ENCODE measurements at places on chromosomes 16 and 17. TPM values are rescaled to one million over a fixed set of nuclear protein-coding genes. Genes with fewer than 3 reads are reported as not detected.

The ZPBP2 gene
- total RNA-seq: not detected

DNA sequence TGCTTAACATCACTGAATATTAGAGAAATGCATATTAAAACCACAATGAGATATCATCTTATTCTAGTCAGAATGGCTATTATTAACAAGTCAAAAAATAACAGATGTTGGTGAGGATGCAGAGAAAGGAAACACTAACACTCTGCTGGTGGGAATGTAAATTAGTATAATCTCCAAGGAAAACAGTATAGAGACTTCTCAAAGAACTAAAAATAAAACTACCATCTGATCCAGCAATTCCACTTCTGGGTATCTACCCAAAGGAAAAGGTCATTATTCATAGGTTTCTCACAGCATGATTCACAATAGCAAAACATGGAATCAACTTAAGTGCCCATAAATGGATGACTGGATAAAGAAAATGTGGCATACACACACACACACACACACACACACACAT, 166.4 kb downstream of the CEP112 start:
- peak; percentile 17 for DNase-seq

DNA sequence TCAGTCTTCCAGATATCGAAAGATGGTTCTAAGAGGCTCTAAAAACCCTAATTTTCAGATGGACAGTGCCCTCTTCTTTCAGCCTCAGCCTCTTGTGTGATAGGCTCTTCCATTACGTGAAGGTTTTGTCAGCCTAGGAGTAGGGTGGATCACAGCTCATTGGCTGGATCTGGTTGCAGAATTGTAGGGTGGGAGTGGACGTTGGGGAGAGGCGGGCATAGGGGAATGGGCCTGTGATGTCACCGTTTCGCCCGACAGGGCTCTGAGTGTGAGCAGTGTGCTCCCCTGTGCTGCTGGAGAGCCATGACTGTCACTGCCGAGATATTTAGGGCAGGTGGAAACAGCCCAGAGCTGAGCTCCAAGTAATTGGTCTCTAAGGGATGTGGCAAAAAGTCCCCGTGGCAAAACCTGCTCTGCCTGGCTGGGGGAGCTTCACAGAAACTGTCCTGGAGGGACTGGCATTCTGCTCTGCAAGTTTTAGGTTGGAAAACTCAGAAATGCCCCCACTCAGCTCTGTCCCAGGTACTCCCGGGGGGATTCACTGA, 6.2 kb upstream of the WFIKKN1 start:
- DNase-seq: no peak

The SPIRE2 gene
- total RNA-seq: 19.6 TPM

GRCh38 chr16:68275611-68276191, 11.4 kb downstream of the SLC7A6 start:
- DNase-seq: no peak

DNA sequence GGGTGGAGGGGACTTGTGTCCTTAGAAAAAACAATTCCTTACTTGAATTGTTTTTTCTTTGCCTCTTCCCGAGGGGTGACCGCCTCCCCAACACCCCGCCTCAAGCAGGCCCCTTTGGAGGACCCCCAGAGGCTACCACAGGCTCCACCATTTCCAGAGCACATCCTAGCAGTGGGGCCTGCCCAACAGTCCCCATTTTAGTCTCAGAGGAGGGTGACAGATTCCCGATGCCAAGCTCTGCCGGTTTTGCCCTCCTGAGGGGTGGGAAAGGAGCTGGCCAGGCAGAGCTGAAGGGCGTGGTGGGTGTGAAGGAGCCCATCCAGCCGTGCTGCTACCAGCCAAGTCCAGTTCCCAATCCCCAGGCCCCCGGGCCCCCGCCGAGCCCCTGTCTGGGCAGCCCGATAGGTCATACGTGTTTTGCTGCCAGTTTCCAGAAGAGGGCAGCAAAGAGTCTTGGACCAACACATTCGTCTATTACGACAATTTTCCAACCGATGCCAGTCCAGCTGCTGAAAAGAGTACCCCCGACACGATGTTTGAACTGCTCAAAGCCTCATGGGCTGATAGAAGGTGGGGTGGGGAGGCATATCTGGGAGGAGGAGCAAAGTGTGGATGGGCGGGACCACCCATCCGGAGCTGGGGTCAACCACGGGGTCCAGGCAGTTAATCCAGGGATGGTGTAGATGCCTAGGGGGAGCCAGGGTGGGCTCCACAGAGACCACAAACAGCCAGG, 18.8 kb upstream of the GAA start:
- DNase-seq: peak; percentile 93

- DNase-seq: no peak
These were observed 1.7 kb downstream of the CTDNEP1 start for GRCh38 chr17:7249830-7250229.

DNA sequence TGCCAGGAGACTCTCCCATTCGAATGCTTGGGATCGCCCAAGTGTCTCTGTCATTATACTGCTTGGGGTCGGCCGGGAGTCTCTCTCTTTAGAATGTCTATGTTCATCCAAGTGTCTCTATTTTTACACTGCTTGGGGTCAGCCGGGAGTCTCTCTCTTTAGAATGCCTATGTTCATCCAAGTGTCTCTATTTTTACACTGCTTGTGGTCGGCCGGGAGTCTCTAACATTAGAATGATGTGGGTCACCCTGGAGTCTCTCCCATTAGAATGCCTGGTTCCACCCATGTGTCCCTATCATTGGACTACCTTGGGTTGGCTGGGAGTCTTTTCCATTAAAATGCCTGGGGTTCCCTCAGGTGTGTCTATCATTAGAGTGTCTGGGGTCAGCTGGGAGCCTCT, 2230.4 kb downstream of the TP53TG3F start:
- DNase-seq: no peak

GRCh38 chr16:21710938-21711337, 47.2 kb downstream of the OTOA start:
- peak; percentile 11 for DNase-seq

The CSH2 gene
- total RNA-seq: not detected

- no peak for DNase-seq
These were observed 40.8 kb upstream of the MEAK7 start for GRCh38 chr16:84545114-84545737.

GRCh38 chr16:2428051-2428783, 1.0 kb upstream of the CCNF start:
- DNase-seq: no peak

DNA sequence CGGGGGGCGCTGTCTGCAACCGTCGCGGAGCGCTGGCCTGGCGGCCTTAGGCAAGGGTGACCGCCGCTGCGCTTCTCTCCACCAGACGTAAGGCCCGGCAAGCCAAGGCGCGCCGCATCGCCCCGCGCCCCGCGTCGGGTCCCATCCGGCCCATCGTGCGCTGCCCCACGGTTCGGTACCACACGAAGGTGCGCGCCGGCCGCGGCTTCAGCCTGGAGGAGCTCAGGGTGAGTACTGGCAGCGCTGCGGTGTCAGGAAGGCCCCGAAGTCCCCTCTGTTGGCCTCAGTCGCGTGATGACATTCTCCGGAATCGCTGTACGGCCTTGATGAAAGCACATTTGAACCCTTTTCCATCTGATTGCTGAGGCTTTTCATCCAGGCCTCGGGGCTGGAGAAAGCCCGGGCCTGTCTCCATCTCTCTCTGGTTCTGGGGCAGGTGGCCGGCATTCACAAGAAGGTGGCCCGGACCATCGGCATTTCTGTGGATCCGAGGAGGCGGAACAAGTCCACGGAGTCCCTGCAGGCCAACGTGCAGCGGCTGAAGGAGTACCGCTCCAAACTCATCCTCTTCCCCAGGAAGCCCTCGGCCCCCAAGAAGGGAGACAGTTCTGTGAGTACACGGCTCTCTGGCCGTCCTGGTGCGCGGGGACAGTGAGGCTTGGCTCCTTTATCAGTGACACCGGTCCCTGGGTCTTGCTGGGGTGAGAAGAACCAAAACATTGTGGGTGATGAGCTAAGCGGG, 831 bp downstream of the RPL13 start:
- no peak for DNase-seq

DNA sequence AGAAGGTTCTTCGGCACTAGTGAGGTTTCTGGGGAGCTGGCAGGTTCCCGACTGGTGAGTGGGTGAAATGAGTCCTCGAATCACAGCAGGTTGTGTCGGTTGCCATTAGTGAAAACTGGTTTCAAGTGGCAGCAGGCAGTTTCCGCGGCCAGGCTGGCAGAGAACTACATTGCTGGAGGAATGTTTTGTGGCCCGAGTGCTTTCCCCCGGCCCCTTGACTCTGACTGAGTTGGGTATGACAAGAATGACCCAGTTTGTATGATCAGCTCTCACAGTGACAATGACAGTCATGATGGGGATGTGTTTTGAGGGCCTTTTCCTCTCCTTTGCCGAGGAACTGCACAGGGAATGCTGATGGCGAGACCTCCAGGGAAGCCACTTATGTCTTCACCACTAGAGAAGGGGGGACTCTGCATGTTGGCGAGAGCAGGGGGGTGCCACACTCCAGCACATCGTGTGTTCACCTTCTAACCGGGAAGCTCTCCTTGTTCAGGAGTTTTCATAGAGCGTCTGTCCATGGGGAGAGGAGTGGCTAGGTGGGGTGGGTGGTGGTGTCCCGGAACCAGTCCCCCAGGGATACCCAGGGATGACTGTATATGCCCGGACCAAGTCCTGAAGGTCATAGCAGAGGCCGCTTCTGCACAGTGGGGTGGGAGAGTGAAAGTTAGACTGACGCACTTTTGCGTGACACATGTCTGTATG, 206.0 kb upstream of the CHMP6 start:
- DNase-seq: peak; percentile 45

GRCh38 chr16:10385725-10386516, at the start of gene ATF7IP2:
Gene ATF7IP2, plus strand, starts transcription at chr16:10386061. Its CDS starts 44,560 bp downstream, at chr16:10430621.
- DNase-seq: peak; percentile 62

- DNase-seq: no peak
These were observed 11.1 kb downstream of the HROB start for GRCh38 chr17:44152875-44153274.

The KCTD5 gene
- total RNA-seq: 21.5 TPM

- no peak for DNase-seq
These were observed 2.6 kb downstream of the LRRC75A start for GRCh38 chr17:16489431-16489830.

DNA sequence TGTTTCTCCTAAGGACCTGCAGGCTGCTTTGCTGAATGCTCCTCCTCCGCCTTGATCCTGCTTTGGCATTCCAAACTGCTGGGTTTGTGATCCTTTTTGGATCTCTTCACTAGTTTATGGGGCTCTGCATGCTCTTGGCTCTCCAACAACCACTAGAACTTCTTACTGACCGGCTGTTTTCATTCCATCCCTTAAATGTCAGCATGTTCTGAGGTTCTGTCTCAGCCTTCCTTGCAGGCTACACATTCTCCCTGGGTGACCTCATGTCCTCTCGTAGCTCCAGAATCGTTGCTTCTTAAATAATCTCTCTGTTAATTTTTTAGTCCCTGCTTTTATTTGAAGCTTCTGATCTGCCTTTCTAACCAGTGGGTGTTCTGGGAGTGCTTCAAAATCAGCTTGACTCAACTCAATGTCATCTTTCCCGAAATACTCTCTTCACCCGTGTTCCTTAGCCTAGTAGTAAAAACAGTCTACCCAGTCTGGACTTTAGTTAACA, 119.0 kb upstream of the HS3ST2 start:
- no peak for DNase-seq

The PHAF1 gene
- total RNA-seq: 18.8 TPM

The GCGR gene
- not detected for total RNA-seq

The SLC13A2 gene
- total RNA-seq: not detected

DNA sequence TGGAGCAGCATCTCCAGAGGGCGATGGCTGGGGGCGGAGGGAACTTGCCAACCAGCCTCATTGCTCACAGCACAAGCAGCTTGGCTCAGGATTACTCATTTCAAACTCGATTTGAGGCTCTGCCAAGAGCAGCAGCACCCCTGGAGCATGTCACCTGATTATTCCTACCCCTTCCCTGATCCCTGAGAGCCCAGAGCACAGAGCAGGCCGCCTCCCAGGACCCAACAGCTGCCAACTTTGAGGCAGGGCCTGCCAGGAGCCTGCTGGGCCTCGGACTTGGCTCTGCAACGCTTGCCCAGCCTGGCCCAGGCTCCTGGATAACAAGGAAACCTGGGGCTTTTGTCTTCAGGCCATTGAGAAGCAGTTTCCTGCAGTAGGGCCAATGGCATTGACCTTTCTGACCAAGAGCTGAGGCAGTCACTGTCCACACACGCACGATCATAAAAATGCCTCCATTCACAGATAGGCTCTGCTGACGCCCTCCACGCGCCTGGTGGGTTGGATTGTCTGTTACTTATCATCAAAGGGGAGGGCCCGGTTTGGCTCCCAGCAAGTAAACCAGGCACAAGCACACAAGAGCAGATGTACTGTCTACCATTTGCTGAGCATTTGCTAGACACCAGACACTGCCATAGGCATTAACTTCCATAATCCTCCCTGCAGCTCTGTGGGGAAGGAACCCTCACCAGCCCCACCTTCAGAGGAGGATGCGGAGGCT, 406.6 kb upstream of the EEF2KMT start:
- DNase-seq: peak; percentile 7

GRCh38 chr17:1096215-1096614, 83.6 kb downstream of the ABR start:
- DNase-seq: no peak

The NETO2 gene
- 64.0 TPM for total RNA-seq

DNA sequence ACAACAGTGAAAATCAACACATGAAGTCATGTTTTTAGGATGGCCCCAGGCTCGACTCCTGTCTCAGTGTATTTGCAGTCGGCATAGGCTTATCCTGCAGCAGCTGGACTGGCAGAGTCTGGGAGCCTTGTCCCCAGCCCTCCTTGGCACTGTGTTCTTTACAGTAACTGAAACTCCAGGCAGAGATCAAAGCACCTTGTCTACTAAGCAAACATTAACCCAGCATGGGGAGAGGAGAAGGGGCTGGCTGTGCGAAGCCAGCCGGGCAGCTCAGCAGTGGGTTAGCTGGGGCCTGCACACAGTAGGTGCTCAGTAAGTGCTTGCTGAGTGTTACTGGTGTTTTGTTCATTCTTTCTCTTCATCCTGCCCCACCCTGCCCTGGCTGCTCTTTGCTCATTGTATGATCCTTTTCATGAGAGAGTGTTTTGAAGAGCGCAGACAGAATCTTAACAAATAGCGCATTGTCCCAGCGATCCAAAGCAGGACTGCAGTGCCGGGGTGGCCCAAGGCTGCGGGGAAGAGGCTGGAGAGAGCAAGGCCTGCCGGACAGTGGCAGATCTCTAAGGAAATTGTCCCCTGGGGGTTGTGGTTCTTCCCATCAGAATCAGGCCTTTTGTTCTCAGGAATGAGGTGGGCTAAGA, 23.5 kb upstream of the ITGB4 start:
- peak; percentile 99 for DNase-seq

- no peak for DNase-seq
These were observed 23.6 kb downstream of the C16orf90 start for GRCh38 chr16:3471518-3472176.

GRCh38 chr16:16025214-16025968, 76.0 kb downstream of the ABCC1 start:
- no peak for DNase-seq

The GPR142 gene
- not detected for total RNA-seq

- DNase-seq: no peak
These were observed 60.5 kb upstream of the PLCG2 start for GRCh38 chr16:81718637-81719036.

The RBFOX1 gene
- not detected for total RNA-seq

The SOX8 gene
- 16.7 TPM for total RNA-seq

DNA sequence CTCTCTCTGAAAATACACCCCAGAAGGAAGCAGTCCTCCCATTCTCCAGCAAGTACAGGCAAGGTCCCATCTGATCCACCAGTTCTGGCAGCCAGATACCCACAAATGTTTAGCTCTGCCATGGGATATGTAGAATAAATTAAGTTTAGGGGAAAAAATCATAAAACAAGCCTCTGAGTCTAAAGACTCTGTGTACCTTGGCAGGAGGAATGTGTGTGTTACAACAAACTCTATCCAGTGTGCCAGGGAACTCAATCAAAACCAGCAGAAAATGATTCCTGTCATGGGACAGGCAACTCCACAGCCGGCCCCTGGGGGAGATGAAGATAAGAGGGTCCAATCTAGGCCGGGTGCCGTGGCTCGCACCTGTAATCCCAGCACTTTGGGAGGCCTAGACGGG, 73.4 kb downstream of the MRM3 start:
- no peak for DNase-seq
